Body of pancreas (tissue), 4 donors: ENCODE measurements at places on chromosomes 11 and 22.
A peak's percentile ranks its signal among the peaks of the same experiment; 100 is the strongest.

DNA sequence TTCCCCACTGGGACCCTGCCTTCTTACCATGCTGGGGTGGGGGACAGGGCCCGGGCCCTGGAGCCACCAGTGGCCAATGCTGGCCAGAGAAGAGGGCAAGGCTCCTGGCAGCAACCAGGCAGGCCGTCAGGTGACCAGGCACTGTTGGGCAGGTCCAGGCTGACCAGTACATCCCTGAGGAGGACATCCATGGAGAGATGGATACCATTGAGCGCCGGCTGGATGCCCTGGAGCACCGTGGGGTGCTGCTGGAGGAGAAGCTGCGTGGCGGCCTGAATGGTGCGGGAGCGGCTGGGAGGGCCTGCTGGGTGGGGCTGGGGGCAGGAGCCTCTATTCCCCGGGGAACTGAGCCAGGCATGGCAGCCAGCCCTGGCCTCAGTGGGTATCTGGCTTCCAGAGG is 21.0 kb downstream of the C22orf23 start:
- DNase-seq: no peak

- DNase-seq: peak; percentile 50
Observed at GRCh38 chr22:43273902-43274484, 69.2 kb downstream of the SCUBE1 start.

DNA sequence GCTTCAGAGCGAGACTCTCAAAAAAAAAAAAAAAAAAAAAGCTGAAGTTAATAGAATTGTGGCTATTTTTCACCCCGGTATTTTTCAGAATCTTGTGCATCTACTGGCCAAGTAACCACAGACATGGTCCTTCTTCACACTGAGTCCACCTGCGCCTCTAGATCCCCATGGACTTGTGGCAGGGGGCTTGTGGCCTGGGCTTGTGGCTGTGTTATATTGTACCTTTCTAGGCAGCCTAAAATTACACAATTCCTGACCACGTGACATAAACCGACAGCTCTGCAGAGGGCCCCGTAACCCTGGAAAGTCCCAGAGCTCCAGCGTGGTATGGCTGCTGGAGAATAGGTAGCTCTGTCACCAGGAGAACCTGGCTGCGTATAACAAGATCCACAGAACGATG is 10.9 kb upstream of the NAALADL1 start:
- no peak for DNase-seq

DNA sequence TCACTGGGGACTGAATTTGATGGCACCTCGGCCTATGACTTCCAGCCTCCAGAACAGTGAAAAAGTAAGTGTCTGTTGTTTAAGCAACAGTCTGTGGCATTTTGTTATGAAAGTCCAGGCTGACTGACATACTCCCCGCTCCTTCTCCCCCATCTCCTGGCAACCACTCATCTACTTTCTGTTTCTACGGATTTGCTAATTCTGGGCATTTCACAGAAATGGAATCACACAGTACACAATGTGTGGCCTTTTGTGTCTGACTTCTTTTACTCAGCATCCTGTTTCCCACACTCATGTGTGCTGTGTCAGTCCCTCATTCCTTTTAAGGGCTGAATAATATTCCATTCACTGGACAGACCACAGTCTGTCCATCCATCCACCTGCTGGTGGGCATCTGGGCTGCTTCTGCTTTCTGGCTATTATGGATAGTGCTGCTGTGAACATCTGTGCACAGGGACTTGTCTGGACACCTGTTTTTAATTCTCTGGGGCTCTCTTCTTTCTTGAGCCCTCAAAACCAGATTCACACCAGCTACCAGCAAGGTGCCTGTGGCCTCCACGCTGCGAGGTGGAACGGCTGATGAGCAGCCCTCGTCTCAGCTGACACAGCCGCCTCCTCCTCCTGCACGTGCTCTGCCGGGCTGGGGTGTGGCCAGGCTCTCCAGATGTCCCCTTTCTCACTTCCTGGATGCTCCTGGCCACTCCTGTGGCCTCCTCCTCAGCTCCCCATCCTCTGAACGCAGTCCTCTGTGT is 333.1 kb downstream of the CTTN start:
- DNase-seq: no peak

DNA sequence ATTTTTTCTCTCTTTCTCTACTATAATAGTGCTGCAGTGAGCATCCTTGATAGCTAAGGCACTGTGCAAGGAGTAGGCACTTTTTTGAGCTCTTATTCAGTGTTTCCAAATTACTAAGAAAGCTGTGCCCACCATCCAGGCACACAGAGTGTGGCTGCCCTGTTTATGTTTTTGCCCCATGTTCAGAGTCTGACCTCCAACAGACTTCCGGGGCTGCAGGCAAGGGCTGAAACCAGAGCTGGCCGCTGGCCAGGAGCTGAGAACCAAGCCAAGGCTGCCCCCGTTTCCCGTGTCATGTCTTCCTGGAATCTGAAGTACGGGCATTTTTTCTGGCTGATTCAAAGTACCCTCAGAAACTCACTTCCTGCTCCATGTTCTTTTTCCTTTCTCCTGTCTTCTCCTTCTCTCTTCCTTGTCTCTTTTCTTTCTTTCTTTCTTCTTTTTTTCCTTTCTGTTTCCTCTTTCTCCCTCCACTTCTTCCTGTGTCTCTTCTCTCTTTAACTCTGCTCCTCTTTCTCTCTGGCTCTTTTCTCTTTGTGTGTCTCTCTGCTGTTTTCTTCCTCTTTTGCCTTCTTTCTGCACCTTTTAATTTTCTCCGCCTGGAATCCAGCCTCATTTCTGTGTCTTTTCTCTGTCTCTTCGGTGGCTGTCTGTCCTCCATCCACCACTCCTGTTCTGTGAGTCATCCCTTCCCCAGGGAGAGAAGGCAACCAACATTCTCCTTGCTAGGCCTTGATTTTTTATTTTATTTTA is 17.0 kb upstream of the KCTD14 start:
- peak; percentile 76 for DNase-seq

GRCh38 chr11:46063138-46063537 is 58.1 kb downstream of the PHF21A start:
- DNase-seq: no peak

- DNase-seq: no peak
Observed at GRCh38 chr11:115999437-115999836, 495.2 kb upstream of the CADM1 start.

GRCh38 chr11:19777377-19778102 is 64.9 kb downstream of the NAV2 start:
- peak; percentile 48 for DNase-seq

- DNase-seq: no peak
Observed at GRCh38 chr11:34790620-34791019, 125.6 kb downstream of the APIP start.

- DNase-seq: no peak
Observed at GRCh38 chr11:85661972-85662664, 2.8 kb downstream of the CREBZF start.

- no peak for DNase-seq
Observed at GRCh38 chr11:115420505-115420904, 83.7 kb downstream of the CADM1 start.

DNA sequence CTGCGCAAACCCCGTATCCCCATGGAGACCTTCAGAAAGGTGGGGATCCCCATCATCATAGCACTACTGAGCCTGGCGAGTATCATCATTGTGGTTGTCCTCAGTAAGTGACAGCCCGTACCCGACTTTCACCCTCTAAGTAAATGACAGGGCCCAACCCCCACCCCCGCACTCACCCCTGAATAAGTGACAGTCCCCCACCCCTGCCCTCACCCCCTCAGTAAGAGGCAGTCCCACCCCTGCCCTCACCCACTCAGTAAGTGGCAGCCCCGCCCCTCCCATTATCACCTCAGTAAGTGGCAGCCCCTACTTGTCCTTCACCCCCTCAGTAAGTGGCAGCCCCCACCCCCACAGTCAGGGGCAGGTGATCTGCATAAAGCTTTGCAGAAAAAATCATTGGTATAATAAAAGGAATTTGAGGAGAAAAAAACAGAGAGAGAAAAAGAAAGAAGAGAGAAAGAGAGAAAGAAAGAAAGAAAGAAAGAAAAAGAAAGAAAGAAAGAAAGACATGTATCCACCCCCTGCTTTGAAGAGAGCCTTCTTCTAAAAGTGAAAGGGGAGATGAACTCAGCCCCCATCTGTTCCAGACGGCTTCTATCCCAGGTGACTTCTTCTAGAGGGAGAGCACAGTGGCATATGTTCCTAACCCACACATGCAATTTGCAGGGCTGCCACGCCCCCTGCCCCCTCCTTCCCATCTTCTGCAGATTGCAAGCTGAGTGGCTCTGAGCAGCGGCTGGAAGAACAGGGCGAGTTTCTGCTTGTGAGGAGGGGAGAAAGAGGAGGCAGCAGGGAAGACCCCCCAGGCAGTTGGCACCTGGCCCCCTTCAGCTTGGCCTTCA is 12.5 kb upstream of the SMIM35 start:
- no peak for DNase-seq

- no peak for DNase-seq
Observed at GRCh38 chr11:61793829-61794204, 1.1 kb downstream of the FEN1 start.

- no peak for DNase-seq
Observed at GRCh38 chr22:43050995-43051394, 36.0 kb upstream of the PACSIN2 start.

GRCh38 chr11:67434395-67434881 is 3.0 kb downstream of the PTPRCAP start:
- no peak for DNase-seq

DNA sequence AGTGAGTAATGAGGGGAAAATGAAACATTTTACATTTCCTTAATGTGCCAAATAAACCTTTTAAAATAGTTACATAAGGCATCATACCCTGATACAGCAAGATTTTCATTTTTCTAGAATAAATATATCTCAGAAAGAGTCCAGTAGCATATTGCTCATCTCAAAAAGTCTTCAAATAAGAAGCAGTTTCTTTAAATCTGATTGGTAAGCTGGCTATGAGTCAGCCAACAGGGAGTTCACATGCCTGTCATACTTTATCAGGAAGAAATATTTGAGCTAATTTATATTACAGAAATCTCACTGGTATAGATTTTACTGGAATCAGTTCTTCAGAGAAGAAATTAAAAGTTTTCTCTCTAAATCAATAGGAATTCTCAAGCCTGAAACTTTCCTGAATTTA is 258.1 kb downstream of the C11orf87 start:
- no peak for DNase-seq

- no peak for DNase-seq
Observed at GRCh38 chr11:118859973-118860372, 23.7 kb upstream of the CXCR5 start.
